Esophagus muscularis mucosa (tissue), 4 donors: ENCODE measurements at places on chromosomes 13 and 19. TPM values are rescaled to one million over a fixed set of nuclear protein-coding genes. Genes with fewer than 3 reads are reported as not detected.

The MCF2L gene
- 38.6 TPM for total RNA-seq

DNA sequence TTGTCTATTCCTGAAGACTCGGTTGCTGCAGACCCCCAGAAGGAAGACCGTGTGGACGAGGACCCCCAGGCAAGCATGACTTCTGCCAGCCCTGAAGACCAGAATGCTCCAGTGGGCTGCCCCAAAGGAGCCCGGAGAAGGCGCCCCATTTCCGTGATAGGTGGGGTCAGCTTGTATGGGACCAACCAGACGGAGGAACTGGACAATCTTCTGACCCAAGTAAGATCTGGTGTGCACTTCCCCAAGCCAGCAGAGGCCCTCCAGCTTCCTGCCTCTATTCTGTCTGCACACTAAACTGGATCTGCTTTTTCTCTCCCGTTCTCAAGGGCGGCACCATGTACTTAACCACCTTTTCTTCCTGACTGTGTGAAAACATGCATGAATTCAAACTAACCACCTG lies 59.8 kb upstream of the C1QTNF9 start:
- no peaks in the 10 kb centered on the region for H3K27me3 ChIP-seq
- H3K4me1 ChIP-seq, result no peaks in the 10 kb centered on the region
- no peak overlapping the region for H3K4me3 ChIP-seq
- no peaks in the 10 kb centered on the region for H3K36me3 ChIP-seq

DNA sequence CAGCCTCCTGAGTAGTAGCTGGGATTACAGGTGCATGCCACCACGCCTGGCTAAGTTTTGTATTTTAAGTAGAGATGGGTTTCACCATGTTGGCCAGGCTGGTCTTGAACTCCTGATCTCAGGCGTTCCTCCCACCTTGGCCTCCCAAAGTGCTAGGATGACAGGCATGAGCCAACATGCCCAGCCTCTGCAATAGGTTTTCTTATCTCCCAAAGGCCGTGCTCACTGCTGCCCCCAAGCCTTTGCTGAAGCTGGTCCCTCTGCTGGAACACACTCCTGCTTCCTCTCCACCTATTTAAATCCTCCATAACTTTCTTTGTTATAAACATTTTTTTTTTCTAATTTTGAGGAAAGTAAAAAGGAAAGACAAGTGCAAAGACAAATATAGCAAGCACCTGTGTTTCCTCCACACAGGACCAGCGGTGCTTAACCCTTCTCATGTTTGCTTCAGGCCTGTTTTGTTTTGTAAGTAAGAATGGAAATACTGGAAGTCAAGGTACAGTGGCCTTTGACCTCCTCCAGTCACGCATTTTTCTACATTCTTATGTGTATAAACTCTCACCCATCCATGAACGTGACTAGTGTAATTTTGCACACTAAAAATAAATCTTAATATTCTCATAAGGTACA lies 14.5 kb upstream of the TNFAIP8L1 start:
- H3K27me3 ChIP-seq, result no peaks in the 10 kb centered on the region
- H3K4me1 ChIP-seq, result no peaks in the 10 kb centered on the region
- no peaks in the 10 kb centered on the region for H3K36me3 ChIP-seq
- H3K4me3 ChIP-seq, result no peak overlapping the region

- H3K4me1 ChIP-seq, result no peaks in the 10 kb centered on the region
- no peak for DNase-seq
- H3K27ac ChIP-seq, result no peak overlapping the region
- no peak overlapping the region for H3K4me3 ChIP-seq
- peaks cover 99% of the 10 kb centered on the region for H3K36me3 ChIP-seq
Measured at GRCh38 chr19:33111587-33111986, 20.3 kb upstream of the WDR88 start.

The CAPN12 gene
- 0.83 TPM for total RNA-seq

DNA sequence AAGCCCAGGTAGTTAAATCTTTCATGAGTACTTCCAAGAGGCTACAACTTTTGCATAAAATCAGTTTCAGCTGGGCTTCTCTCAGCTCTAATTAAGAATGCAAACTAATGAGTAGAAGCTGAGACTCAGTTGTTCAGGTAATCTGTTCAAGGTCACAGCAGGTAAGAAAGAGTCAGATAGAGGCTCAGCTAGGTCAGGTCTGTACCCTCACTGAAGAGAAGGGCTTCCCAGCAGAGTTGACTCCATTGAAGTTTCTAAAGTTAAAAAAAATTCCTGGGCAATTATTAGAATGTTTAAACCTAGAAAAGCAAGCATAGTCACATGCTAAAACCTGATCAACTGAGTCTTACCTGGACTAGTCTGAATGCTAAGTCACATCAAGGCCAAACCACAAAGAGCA lies 42.1 kb downstream of the ESD start:
- H3K36me3 ChIP-seq, result peaks cover 25% of the 10 kb centered on the region
- no peak for DNase-seq
- no peak overlapping the region for H3K27ac ChIP-seq
- peaks cover 13% of the 10 kb centered on the region for H3K4me1 ChIP-seq
- H3K4me3 ChIP-seq, result no peak overlapping the region

The CYP2F1 gene
- total RNA-seq, result not detected

DNA sequence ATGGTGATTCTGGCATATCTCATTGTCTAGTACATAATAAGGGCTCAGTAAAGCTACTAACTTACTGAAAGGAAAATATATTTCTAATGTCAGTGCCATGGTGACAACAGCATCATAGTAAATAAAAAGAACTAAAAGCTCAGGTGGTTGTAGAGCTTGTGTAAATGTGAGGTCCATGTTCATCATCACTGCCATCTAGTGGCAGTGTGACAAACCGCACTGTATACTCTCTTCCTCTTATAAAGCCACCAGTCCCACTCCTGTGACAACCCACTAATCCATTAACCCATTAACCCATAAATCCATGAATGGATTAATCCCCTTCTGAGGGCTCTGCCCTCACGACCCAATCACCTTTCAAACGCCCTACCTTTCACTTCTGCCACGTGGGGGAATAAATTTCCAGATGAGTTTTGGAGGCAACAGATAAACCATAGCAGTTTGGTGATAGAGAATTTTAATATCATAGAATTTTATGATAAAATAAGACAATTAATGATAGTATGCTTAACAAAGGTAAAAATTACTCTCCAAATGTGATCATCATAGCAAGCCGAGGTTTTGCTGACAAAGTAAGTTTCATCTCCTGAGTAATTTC lies 160.4 kb upstream of the SGCG start:
- no peaks in the 10 kb centered on the region for H3K27me3 ChIP-seq
- H3K36me3 ChIP-seq, result no peaks in the 10 kb centered on the region
- no peak overlapping the region for H3K27ac ChIP-seq

GRCh38 chr19:45302416-45302815 lies 20.3 kb downstream of the CKM start:
- no peak overlapping the region for H3K27ac ChIP-seq
- H3K4me3 ChIP-seq, result no peak overlapping the region
- peaks cover 4% of the 10 kb centered on the region for H3K36me3 ChIP-seq
- H3K4me1 ChIP-seq, result peaks cover 8% of the 10 kb centered on the region
- no peak for DNase-seq

The UHRF1 gene
- 1.2 TPM for total RNA-seq

The EPS8L1 gene
- total RNA-seq, result 1.1 TPM
